Sciatic nerve (tissue), 2 donors: ENCODE measurements at places on chromosomes 2 and 18. TPM values are rescaled to one million over a fixed set of nuclear protein-coding genes. Genes with fewer than 3 reads are reported as not detected.
A peak's percentile ranks its signal among the peaks of the same experiment; 100 is the strongest.

Gene ELOA2
- not detected for total RNA-seq

Gene LOXHD1
- total RNA-seq = 0.89 TPM

Gene FRZB
- total RNA-seq = 17.1 TPM

Gene LIMS3
- total RNA-seq = 3.7 TPM

Gene EVX2
- not detected for total RNA-seq

Gene OTX1
- total RNA-seq = not detected

Gene HOXD4
- 6.8 TPM for total RNA-seq

Gene GCA
- total RNA-seq = 35.7 TPM

Gene DCC
- total RNA-seq = not detected

Gene SKA1
- total RNA-seq = 0.36 TPM

DNA sequence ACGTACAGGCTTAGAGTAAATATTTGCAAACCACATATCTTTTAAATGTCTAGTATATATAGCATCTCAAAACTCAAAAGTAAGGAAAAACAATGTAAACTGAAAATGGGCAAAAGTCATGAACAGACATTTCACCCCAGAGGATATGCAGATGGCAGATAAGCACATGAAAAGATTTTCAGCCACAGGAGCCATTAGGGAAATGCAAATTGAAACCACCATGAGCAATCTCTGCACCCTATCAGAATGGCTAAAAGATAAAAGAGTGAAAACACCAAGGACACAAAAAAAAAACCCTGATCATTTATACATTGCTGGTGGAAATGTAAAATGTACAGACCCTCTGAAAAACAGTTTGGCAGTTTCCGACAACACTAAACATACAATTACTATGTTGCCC is 292.7 kb downstream of the ZNF516 start:
- DNase-seq = no peak

DNA sequence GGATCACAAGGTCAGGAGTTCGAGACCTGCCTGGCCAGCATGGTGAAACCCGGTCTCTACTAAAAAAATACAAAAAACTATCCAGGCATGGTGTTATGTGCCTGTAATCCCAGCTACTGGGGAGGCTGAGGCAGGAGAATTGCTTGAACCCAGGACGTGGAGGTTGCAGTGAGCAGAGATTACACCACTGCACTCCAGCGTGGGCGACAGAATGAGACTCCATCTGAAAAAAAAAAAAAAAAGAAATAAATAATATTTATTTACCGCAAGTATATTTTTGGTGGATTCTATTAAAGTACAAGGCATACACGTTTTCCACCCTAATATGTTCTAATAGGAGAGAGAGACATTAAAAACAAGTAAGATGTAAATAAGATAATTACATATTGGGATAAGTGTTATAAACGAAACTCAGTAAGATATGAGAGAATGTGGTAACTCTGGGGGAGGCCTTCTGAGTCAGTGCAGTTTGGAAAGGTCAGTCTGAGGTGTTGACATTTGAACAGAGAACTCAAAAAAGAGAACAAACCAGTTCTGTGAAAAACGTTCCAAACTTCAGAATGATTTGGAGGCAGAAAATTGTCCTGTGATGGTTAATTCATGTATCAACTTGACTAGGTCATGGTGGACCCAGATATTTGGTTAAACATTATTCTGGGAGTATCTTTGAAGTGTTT is 8.8 kb upstream of the POLI start:
- DNase-seq = no peak

DNA sequence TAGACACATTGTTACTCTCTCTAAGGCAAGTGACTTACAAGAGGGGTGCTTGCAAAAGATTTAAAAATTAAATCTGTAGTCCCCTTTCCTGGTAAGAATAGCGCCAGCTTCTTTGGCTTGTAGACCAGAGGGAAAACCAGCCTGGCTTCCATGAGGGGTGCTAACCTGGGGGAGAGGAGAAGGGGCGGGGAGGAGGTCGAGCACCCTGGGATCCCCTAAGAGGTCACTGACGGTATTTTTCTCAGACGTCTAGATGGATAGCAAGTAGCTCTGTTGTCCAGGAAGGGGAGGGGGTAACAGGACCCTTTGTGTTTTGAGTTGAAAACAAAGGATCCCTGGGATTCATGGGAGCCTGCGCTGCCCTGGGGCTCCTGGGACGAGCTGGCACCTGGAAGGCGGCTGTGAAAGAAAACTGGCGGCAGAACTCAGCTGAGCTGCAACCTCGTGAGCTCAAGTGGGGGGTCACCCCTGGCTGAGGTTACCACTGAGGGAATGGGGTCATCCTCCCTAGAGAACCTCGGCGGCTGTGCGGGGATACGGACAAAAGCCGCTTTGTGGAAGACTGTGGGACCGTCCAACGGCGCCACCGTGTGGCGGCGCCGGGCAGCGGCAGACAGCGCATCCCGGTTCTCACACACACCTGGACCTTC is 37.8 kb upstream of the MRPL19 start:
- peak; percentile 81 for DNase-seq

DNA sequence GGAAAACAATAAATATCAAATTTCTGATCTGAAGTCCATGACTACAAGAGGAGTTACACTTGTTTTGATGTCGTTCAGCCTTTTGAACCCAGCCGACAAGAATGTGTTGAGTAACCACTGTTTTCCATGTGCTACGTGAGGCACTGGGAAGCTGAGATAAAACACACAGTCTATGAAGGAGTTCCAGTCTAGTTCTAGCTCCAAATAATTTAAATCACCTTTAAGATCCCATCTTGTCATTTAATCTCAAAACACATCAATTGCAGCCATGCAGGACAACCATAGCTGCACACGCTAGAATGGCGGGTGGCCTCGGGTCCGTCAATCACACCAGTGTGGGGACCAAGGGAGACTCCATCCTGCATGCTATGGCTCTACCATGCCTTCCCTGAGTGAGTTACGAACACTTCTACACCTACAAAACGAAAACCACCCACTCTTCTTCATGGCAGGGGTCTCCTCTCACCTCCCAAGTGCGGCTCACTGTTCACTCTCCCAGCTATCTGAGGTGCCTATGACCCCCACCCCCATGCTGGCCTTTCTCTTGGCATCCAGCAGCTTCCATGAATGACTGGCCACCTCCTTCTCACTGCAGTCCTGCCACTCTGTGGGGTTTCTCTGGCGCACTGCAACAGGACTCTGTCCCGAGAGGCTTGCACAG is 3.8 kb downstream of the FHL2 start:
- DNase-seq = no peak

- DNase-seq = no peak
Measured at GRCh38 chr2:7004636-7005035, 87.4 kb downstream of the RNF144A start.

GRCh38 chr2:240230291-240230931 is 90.0 kb upstream of the OTOS start:
- DNase-seq = no peak

DNA sequence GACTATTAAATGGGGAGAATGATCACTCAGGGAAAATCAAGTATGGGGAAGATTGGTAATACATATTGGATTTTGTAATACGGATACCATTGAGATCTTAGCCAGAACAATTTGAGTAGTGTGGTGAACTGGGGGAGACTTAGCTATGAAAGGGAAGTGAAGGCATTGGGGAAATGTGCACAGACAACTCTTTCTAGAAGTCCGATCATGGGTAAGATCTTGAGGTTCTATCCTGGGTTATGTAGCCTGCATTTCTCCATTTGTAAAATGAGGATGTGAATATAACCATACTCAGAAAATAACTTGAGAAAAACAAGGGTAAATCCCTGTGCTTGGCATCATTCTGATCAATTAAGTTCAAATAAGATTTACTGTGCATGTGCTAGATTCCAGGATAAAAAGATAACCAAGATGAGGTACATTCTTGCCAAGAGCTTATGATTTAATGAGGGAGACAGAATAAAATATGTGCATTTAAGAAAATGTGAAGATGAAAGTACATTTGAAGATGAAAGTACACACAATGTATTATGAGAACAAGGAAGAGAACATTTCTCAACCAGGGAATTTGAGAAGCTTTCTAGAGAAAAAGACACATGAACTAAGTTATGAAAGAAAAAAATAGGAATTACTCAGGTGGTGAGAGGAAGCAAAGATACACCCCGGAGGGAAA is 49.5 kb downstream of the SLC40A1 start:
- no peak for DNase-seq

- DNase-seq = peak; percentile 65
Measured at GRCh38 chr18:6683112-6683876, 46.2 kb upstream of the ARHGAP28 start.

DNA sequence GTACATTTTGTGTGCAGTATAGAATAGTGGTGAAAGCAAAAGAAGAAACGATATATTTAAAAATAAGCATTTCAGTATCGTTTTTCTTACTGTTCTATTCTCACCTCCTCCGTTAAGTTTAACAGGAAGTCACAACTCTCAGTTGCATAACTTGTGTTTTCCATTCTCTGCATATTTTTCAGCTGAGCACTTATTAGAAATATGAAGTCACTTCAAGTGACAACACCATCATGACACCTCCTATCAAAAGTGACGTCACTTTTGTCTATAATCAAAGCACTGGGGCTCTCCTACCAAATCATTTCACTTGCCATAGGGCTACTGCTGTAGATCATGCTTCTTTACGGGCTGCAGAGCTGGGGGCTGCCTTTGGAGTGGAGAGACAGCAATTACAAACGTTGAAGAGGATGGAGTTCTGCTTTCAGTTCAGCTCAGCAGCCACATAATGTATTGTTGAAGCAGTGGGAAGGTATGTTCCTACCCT is 36.3 kb downstream of the STAT4 start:
- DNase-seq = no peak

DNA sequence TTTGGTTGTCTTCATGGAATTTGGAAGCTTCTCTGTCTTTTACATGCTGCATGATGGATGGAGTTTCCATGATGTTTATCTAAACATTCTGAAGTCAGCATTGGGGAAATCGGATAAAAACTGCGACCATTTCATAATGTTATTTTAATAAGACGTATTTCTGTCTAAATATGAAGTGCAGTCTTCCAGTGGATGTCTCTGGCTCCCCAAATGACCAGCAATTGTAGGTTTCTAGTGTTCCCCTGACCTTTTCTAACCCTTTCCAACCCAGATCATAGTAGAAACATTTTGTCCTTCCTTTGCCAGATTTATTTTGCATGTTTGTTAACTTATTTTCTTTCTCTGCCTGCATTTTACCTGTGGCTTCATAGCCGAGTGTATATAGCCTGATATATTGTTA is 559.3 kb downstream of the ADCYAP1 start:
- DNase-seq = no peak

DNA sequence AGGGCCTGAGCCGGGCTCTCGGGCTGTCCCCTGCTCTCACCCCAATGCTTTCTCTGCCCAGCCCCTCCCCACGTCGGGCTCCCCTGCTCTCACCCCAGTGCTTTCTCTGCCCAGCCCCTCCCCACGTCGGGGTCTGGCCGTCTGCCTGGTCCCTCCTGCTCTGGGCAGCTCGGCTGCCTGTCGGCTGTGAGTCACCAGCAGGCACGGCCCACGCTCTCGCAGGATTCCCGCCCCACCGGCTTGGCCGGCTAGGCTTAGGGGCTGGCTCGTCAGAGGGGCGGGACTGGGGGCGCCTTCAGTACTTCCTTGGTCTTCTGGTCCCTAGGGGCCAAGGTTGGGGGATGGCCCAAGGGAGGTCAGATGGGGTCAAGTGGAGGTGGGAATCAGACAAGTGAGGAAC is 3.3 kb downstream of the BOK start:
- DNase-seq = peak; percentile 83

GRCh38 chr2:140526575-140526974 is 1604.2 kb downstream of the LRP1B start:
- no peak for DNase-seq

DNA sequence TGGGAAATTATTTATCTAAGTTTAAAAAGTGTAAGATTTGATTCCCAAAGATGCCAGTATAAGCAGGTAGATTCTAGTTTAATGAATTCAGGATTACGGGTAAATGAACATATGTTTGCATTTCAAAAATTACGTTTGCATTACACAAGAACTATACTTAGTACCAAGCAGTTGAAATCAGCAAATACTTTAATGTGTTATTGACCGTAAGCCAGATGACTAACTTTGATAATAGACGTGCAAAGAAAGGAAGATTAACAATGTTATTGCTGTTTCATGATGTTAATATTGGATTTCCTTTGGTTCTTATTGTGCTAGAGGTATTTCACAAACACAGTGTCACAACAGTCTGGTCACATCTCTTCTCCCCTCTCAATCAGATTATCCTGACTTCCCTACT is 294.7 kb downstream of the TDRD15 start:
- DNase-seq = no peak

- DNase-seq = no peak
Measured at GRCh38 chr18:11096411-11096810, 53.0 kb downstream of the PIEZO2 start.

GRCh38 chr2:240646176-240646899 is 21.1 kb downstream of the GPR35 start:
- no peak for DNase-seq

GRCh38 chr2:196077821-196078220 is 9.2 kb upstream of the DNAH7 start:
- no peak for DNase-seq
